ENCODE measurements at places on chromosomes 3 and 15. TPM values are rescaled to one million over a fixed set of nuclear protein-coding genes. Genes with fewer than 3 reads are reported as not detected.
A peak's percentile ranks its signal among the peaks of the same experiment; 100 is the strongest.

The ZBTB47 gene
- total RNA-seq: 14.5 TPM

The AADACL2 gene
- not detected for total RNA-seq

GRCh38 chr3:185825006-185825638 is at the start of gene IGF2BP2:
Gene IGF2BP2, minus strand, starts transcription at chr3:185825042. Its CDS starts 82 bp downstream, at chr3:185824960.
- peak; percentile 84 for DNase-seq

- no peak for DNase-seq
Observed at GRCh38 chr3:37859354-37859753, 2.3 kb upstream of the CTDSPL start.

The KIF23 gene
- 64.7 TPM for total RNA-seq

DNA sequence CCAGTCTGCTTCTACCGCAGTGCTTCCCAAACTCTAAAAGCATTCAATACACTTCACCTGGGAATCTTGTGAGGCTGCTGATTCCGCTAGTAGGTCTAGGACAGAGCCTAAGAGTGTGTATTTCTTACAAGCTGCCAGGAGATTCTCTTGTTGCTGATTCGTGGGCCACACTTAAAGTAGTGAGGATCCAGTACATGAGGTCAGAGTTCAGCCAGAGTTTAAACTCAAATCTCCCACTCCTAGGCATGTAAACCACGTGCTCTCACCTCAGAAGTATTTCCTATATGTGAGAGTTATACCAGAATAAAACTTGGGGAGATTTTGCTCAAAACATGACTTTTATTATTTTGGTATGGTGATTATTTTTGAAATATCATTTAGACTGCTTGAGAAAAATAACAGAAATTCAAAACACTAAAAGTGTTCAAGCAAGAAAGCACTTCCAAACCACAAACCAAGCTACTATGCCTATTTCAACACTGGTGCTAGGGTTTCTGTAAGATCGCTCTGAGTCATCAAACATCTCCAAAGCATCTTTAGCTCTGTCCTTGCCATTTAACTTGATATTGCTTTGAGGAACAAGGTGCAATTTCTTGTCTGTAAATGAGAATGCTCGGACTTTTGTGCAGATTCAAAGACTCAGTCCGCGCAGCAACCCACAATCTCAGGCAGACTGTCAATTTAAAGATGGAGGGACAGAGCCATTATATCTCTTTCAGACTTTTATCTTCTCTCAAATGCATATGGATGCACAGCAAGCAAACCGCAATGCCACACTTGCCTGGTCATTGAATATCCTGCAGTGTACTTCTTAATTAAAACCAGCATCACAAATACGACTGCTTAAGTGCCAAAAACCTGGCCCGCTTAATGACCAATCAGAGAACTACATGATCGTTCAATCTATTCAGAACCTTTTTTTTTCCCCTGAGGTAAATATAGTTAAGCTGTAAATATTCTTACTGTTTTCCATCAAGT is 59.8 kb downstream of the AGTR1 start:
- no peak for DNase-seq

The CILP gene
- total RNA-seq: not detected

The HRG gene
- total RNA-seq: not detected

The RCN2 gene
- total RNA-seq: 69.8 TPM

The SLC2A2 gene
- not detected for total RNA-seq

DNA sequence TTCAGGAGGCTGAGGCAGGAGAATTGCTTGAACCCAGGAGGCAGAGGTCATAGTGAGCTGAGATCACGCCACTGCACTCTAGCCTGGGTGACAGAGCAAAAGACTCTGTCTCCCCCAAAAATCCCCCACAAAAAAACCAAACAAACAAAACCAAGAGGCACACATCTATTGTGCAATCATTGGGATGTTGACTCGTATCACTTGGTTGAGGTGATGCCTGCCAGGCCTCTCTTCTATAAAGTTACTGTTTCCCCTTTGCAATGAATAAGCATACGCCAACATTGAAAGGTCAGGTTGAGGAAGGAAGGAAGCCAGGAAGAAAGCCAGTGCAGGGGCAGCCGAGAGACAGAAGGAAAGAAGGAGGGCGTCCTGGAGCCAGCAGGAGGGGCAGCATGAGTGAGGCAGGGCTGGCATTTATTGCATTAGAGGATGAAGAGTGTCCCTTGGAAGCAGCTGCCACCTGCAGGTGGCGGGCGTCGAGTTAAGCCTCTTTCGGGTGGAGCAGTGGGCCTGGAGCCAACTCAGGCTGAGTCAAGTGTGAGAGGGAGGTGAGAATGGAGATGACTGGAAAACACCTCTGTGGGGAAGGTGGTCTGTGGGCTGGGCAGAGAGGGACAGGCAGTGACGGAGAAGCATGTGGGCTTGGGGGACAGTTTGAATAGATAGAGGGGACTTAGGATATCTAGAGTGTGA is 8.3 kb upstream of the CSPG4 start:
- peak; percentile 39 for DNase-seq

The SCAANT1 gene
- not detected for total RNA-seq

DNA sequence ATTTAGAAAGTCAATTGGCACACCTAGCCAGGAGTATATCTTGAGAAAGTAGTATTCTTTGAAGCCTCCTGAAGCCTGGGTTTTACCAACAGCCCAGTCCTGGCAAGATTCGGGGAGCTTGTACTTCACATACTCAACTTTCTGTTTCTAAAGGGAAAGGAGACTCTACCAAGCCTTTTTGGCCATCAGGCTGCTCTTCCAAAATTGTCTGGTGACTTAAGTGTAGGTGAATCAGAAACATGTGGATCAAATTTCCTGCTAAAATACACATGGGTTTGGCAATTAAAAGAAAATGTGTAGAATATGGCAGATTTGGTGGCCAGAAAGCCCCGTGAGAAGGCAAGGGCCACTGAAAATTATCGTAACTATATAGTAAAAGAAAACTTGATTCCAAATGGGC is 15.9 kb upstream of the GREM1 start:
- DNase-seq: no peak

The HGD gene
- total RNA-seq: 0.44 TPM

GRCh38 chr3:498487-498886 is 301.9 kb downstream of the CHL1 start:
- no peak for DNase-seq

GRCh38 chr3:177642042-177642803 is 444.9 kb upstream of the TBL1XR1 start:
- no peak for DNase-seq

- no peak for DNase-seq
Observed at GRCh38 chr3:53162672-53163443, 1.8 kb downstream of the PRKCD start.

The VWA5B2 gene
- total RNA-seq: not detected

DNA sequence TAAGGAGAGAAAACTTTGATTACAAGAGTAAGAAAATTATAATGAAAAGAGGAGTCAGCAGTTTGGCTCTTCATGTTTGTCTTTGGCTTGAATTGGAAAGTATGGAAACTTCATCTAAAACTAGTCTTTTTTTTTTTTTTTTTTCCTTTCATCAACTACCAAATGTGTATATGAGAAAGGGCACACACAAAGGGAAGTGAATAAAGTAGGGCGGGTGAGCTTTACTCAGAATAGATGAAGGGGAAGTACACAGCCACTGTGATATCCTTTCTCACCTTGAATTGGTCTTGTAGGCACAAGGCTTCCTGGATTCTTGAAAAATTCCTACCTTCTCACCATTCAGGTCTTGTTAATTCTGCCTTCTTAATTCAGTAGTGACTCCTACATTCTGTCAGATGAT is 652.3 kb upstream of the KCNMB2 start:
- DNase-seq: no peak

GRCh38 chr3:9123840-9124239 is 125.6 kb downstream of the SRGAP3 start:
- DNase-seq: no peak

GRCh38 chr3:170437176-170437575 is 18.5 kb downstream of the CLDN11 start:
- DNase-seq: no peak

The ATP13A4 gene
- total RNA-seq: not detected

DNA sequence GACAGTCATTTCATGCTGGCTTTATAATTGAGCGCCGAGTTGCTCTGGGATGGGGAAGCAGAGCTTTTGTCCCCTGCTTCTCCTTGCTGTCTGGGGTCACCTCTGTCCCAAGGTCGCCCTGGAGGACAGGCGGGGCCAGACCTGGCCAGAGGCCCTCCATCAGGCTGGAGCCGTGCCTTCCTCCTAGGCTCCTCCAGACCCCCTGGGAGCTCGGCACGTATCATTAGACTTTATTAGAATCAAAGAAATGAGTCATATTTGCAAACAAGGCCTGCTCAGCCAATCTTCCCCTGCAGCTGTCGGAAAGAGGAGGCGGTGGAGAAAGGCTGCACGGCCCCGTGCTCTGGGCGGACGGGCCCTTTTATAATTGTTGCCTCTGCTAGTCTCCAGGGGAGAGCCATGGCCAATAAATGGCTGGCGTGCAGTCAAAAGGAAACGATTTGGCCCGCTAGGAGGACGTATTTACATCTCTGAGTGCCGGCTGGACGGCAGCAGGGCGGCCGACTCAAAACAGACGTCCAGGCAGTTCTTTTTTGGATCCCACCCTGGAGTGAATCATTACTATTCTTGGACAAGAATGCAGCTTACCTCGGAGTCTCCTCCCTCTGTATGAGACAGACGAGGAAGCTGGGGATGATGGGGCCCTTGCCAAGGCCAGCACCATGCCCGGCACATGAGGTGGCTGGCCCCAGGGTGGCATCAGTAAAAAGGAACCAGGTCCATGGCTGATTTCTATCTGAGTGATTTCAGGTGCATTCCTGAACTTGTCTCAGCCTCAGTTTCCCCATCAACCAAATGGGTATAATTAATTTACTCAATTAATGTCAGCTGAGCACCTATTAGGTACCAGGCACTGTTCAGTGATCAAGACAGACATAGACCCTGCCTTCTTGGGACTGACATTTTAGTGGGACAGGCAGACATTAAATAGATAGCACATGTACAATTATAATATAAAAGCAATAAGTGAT is 50.6 kb downstream of the SLC6A6 start:
- peak; percentile 100 for DNase-seq

The COL7A1 gene
- 1.9 TPM for total RNA-seq

The CACNA2D2 gene
- total RNA-seq: not detected

The CCRL2 gene
- 3.9 TPM for total RNA-seq

The ALDH1L1 gene
- not detected for total RNA-seq

The SNAP23 gene
- 126 TPM for total RNA-seq

DNA sequence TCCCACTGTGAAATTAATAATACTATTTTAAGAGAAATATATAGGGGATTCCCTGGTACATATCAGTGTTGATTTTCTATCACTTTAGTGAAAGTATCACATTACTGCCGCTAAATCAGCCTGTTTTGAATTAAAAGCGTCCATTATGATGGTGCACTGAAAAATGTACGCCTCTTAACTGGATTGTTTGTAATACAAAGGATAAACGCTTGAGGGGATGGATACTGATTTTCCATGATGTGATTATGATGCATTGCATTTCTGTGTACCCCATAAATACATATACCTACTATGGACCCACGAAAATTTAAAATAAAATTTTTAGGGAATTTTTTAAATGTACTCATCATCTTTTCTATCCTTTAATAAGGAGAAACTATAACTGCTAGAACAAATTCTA is 478.6 kb downstream of the MAGI1 start:
- DNase-seq: no peak

Measured in endothelial cell of umbilical vein (primary cell).